Neural crest cell (in vitro differentiated cells): ENCODE measurements at places on chromosomes 7 and 10. TPM values are rescaled to one million over a fixed set of nuclear protein-coding genes. Genes with fewer than 3 reads are reported as not detected.
A peak's percentile ranks its signal among the peaks of the same experiment; 100 is the strongest.

Gene PDK4
- total RNA-seq = 0.07 TPM in 1 of 2 replicates, not detected in the other

Gene TUBB8
- 0.45 and 0.68 TPM in 2 replicates for total RNA-seq

Gene CDHR3
- total RNA-seq = 5.4 and 6.1 TPM in 2 replicates

Gene TBRG4
- 104 and 109 TPM in 2 replicates for total RNA-seq

Gene NEURL1
- total RNA-seq = 1.8 and 2.7 TPM in 2 replicates

Gene MUC12
- 4.9 and 7.8 TPM in 2 replicates for total RNA-seq

DNA sequence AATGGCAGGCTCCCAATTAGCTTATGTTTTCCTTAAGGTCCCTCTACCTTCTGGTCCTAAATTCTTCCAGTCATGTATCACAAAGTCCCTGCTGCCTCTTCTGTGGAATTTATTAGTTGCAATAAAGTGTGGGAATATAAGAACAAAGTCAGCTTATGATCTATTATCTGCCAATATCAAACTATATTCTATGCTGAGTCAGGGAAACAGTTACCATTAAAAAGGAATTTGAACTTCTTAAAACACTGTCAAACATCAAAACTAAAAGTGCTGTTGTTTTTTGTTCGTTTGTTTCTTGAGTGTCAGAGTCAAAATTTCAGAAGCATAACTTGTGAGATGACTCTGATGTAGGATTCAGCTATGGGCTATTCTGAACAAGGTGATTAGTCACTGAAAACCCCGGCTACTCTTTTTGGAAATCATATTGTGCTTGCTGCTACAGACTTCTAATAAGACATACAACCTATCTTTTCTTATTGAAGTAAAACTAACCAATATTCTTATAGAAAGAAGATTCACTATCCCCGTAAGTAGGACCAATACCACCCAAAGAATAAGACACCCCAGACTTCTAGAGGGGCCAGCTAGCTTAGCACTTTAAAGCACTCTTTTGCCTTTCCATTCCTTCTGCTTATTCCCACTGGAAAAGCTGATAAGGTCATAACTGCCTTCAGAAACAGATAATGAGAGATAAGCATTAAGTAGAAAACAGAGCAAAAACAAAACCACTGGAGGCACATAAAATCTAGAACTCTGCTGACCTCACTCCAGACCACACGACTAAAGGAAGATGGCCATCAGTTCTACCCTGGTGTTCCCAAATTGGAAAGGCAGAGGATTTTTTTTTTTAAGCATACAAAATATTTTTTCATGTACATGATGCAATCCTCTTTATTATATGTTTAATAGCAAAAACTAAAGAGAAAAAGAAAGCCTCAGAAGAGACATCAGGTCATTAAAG is 370.6 kb downstream of the PARD3 start:
- H3K36me3 ChIP-seq = peaks cover 12% of the 10 kb centered on the region
- DNase-seq = no peak
- no peaks in the 10 kb centered on the region for H3K27me3 ChIP-seq
- H3K4me3 ChIP-seq = no peak overlapping the region
- H3K27ac ChIP-seq = no peak overlapping the region

GRCh38 chr7:15685358-15686294 is 857 bp downstream of the MEOX2 start:
- peak; percentile 13 for DNase-seq
- peak overlapping the region; percentile 87 for H3K4me3 ChIP-seq
- no peaks in the 10 kb centered on the region for H3K36me3 ChIP-seq
- H3K27me3 ChIP-seq = peaks cover 82% of the 10 kb centered on the region
- no peak overlapping the region for H3K27ac ChIP-seq

DNA sequence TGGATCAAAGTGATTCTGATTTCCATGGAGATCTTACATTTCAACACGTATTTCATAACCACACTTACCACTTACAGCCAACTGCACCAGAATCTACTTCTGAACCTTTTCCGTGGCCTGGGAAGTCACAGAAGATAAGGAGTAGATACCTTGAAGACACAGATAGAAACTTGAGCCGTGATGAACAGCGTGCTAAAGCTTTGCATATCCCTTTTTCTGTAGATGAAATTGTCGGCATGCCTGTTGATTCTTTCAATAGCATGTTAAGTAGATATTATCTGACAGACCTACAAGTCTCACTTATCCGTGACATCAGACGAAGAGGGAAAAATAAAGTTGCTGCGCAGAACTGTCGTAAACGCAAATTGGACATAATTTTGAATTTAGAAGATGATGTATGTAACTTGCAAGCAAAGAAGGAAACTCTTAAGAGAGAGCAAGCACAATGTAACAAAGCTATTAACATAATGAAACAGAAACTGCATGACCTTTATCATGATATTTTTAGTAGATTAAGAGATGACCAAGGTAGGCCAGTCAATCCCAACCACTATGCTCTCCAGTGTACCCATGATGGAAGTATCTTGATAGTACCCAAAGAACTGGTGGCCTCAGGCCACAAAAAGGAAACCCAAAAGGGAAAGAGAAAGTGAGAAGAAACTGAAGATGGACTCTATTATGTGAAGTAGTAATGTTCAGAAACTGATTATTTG is 15.3 kb downstream of the HNRNPA2B1 start:
- peak overlapping the region; percentile 52 for H3K4me3 ChIP-seq
- H3K4me1 ChIP-seq = peaks cover 53% of the 10 kb centered on the region
- DNase-seq = no peak
- no peak overlapping the region for H3K27ac ChIP-seq

DNA sequence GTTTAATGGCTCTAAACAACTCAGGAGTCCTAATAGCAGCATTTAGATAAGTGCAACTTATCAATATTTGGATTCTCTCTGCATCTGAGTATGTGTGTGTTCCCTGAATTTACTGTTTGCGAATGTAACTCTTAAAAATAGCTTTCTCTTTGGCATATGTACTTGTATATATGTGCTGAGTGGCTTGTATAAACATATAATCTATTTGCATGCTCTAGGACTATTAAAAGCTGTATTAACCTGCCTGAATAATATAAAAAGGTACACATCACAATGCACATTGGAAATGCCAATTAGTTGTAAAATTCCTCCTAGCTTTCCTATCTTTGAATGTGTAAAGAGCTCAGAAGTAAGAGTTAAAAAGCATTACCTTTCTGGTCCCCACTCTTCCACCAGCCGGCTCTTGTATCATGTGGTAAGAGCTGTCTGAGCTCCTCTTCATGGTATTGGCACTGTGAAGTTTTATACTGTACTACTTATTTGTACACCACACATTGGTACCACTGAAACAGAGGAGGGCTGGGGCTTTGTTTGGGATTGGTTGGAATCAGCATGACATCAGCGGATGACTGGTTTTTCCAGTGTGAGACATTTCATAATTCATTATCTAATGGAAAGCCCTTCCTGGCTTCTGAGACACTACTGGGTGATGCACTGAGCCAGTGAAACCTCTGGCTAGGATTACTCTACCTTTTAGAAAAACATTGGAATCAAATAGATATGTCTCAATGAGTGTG is at the start of gene INHBA:
INHBA (minus strand) TSS at position 456 of the 737 bp plus-strand sequence. CDS start 2,716 bp downstream, outside the sequence.
- H3K36me3 ChIP-seq = no peaks in the 10 kb centered on the region
- H3K27ac ChIP-seq = no peak within 1 kb of the TSS
- no peak within 1 kb of the TSS for H3K4me3 ChIP-seq
- DNase-seq = no peak
- H3K27me3 ChIP-seq = peaks cover 92% of the 10 kb centered on the region

GRCh38 chr7:152615031-152615741 is 60.8 kb downstream of the XRCC2 start:
- H3K4me3 ChIP-seq = no peak overlapping the region
- no peaks in the 10 kb centered on the region for H3K27me3 ChIP-seq
- no peaks in the 10 kb centered on the region for H3K36me3 ChIP-seq
- H3K27ac ChIP-seq = no peak overlapping the region
- peaks cover 12% of the 10 kb centered on the region for H3K4me1 ChIP-seq

GRCh38 chr7:142792129-142792528 is 21.4 kb downstream of the PRSS2 start:
- peaks cover 75% of the 10 kb centered on the region for H3K27me3 ChIP-seq
- no peak overlapping the region for H3K4me3 ChIP-seq
- no peaks in the 10 kb centered on the region for H3K4me1 ChIP-seq

DNA sequence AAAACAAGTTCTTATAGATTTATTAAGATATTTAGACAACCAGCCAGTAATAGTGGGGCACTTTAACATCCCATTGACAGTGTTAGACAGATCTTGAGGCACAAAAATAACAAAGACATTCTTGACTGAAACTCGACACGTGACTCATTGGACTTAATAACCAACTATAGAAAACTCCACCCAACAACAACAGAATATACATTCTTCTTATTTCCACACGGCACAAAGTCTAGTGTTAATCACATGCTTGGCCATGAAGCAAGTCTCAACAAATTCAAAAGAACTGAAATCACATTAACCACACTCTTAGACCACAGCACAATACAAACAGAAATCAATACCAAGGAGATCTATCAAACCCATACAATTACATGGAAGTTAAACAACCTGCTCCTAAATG is 138.1 kb downstream of the ARL5B start:
- no peaks in the 10 kb centered on the region for H3K4me1 ChIP-seq
- no peaks in the 10 kb centered on the region for H3K36me3 ChIP-seq
- no peak overlapping the region for H3K4me3 ChIP-seq
- H3K27ac ChIP-seq = no peak overlapping the region

DNA sequence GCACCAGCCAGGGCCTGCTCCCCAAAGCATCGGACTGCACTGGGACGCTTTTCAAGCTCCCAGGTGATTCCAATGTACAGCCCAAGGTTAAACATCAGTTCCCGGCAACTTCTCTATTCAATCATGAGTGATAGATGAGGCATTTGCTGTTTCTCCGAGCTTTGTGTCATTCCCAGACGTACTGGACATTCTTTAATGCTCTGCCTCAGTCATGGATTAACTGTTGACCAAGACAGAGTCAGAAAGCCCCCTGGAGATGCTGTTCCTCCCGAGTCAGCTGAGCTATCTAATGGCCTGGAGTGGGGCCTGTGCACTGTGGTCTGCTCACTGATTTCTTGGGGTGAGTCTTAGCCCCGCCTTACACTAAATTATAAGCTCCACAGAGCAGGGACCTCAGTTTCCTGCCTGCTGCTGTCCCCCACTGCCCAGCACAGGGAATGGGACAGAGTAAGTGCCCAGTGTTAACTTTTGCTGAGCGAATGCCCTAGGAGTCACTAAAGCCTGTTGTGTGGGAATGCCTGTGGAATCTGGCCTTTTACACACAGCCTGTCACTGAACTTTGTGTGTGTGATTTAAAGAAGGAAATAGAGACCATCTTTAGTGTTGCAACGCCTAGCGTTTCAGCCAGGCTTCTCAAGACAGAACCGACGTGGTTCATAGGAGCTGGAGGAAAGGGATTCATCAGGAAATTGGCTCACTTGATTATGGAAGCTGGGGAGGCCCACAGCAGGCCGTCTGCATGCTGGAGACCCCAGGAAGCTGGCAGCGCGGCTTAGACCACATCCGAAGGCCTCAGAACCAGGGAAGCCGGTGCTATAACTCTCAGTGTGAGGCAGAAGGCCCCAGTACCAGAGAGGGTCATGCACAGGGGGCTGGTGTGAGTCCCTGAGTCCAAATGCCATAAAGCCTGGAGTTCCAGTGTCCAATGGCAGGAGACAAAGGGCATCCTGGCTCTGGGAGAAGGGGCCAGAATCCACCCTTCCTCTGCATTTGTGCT is 29.3 kb upstream of the RNF32 start:
- DNase-seq = no peak
- no peak overlapping the region for H3K4me3 ChIP-seq
- H3K4me1 ChIP-seq = peaks cover 16% of the 10 kb centered on the region
- peaks cover 9% of the 10 kb centered on the region for H3K27me3 ChIP-seq
- no peaks in the 10 kb centered on the region for H3K36me3 ChIP-seq

GRCh38 chr10:73246322-73246645 is 771 bp downstream of the DNAJC9 start:
- DNase-seq = no peak
- peak overlapping the region; percentile 98 for H3K4me3 ChIP-seq
- H3K36me3 ChIP-seq = peaks cover 18% of the 10 kb centered on the region
- no peaks in the 10 kb centered on the region for H3K27me3 ChIP-seq

- DNase-seq = no peak
- peaks cover 3% of the 10 kb centered on the region for H3K36me3 ChIP-seq
- H3K27me3 ChIP-seq = no peaks in the 10 kb centered on the region
Observed at GRCh38 chr10:15791816-15792524, 68.3 kb downstream of the MINDY3 start.

DNA sequence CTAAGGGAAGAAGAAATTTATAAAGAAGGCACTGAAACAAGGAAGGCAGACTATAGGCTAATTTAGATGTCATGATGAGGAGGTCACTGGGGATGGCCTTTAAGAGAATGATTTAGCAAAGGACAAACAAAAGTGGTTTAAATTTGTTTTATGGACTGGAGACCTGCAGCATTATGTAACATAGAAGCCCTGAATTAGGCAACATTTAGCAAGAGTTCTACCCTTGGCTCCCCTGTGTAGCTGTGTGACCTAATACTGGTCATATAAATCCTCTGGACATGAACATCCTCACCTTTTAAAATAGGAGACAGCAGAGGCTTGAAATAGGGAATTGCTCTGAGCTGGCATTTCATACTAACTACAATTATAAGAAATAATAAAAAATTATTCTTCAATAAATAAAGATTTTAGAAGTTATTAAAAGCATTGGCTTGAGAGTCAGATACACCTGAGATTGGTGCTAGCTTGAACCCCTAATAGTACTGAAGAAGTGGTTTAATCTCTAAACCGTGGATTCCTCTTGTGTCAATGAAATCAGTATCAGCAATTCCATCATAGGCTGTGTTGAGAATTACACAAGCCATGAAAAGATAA is 48.9 kb downstream of the RNLS start:
- H3K27me3 ChIP-seq = no peaks in the 10 kb centered on the region
- H3K4me1 ChIP-seq = peaks cover 11% of the 10 kb centered on the region
- H3K36me3 ChIP-seq = no peaks in the 10 kb centered on the region
- H3K27ac ChIP-seq = no peak overlapping the region
- H3K4me3 ChIP-seq = no peak overlapping the region

DNA sequence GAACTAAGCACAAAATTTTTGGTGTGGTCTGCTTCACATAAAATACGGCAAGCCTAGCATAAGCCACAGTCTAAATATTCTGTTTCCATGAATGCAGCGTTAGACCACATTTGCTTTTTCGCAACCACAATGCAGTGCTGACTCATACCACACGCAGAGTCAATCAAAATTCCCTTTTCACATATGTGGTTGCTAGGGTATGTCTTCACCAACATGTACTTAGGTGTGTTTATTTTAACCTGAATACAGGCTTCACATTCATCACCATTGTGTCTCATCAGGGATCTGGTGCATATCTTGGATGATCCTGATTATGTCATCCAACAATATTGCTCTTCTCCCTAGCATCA is 90.8 kb downstream of the CHN2 start:
- peaks cover 7% of the 10 kb centered on the region for H3K4me1 ChIP-seq
- no peak overlapping the region for H3K4me3 ChIP-seq
- no peaks in the 10 kb centered on the region for H3K27me3 ChIP-seq
- H3K36me3 ChIP-seq = no peaks in the 10 kb centered on the region
- H3K27ac ChIP-seq = no peak overlapping the region
